ENCODE measurements at places on chromosomes 11 and 22. TPM values are rescaled to one million over a fixed set of nuclear protein-coding genes. Genes with fewer than 3 reads are reported as not detected.

GRCh38 chr11:17257196-17257595 is 19.3 kb upstream of the NUCB2 start:
- DNase-seq = no peak

Gene IRAG1
- total RNA-seq = 4.5 TPM

DNA sequence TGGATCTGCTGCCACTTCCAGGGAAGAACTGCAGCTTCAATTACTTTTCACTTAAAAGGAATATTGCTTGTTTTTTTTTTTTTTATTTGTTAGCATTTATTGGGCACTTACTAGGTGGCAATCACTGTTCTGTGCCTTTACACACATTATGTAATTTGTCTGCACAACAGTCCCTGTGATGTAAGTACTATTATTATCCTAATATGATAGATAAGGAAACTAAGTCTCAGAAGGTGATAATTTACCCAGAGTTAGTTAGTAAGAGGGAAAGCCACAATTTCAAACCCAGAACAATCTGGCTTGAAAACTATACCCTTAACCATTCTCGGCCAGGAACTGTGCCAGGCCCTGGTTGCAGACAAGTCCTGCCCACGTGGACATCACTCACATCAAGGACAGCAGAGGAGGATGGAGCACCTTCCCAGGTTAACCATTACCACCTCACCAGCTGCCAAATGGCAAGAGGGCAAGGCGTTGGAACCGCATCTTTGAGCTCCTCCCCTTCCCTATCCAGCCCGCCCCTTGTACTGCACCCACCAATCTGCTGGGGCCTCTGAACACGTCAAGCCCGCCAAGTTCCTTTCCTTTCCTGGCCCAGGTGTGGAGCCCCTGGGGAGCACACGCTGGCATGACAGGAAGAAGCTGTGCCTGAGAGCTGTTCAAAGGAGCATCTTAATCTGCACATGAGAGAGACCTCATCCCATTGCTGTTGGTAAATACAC is 78.4 kb downstream of the NAV2 start:
- peak; percentile 70 for DNase-seq

DNA sequence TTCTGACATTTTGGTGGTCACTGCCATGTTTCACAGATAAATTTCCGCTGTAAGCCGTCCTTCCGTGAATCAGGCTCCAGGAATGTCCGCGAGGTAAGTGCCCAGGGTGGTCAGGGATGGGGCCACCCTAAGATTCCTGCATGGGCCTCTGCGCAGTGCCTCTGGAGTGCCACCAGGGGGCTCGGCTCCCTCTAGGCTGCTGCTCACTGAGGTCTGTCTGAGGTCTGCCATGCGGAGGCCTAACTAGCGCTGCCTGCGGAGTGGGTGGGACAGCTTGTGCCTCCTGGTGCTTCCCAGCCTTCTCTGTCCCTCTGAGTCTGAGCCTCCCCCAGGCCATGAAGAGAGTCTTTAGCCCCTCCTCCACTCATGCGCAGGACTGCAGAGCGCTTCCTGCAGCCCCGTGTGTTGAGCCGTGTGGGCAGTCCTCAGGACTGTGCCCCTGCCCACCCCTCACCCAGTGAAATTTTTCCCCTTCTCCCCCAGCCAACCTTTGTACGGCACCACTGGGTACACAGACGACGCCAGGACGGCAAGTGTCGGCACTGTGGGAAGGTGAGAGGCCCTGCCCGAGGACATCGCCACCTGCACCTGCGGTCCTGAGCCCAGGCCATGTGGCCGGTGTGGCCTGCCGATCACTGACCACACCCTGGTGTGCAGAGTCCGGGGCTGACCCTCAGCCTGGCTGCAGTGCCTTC is 11.9 kb upstream of the MDK start:
- peak; percentile 94 for DNase-seq

DNA sequence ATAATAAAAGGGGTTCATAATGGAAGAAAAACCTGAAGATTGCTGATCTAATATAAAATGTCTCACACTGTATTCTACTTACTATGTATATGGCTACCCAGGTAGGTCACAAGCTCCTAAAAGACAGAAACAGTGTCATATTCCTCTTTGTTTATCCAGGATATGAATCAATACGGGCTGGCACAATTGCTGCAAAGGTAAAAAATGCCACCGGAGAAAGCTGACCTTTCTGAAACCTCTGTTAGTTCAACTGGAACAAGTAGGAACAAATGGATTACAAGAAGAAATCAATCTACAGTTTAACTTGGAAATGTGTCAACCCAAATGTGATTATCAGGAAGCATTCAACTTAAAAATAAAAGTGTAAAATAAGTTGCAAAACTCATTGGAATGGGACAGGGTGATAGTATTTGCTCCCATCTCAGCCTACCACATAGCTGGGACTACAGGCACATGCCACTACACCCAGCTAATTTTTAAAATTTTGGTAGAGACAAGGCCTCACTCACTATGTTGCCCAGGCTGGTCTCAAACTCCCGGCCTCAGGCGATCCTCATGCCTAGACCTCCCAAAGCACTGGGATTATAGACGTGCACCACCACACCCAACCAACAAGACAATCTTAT is 27.6 kb downstream of the SLC35F2 start:
- DNase-seq = no peak

GRCh38 chr11:36109850-36110606 is 166.2 kb downstream of the LDLRAD3 start:
- DNase-seq = peak; percentile 68
